ENCODE measurements at places on chromosomes 13 and 19. TPM values are rescaled to one million over a fixed set of nuclear protein-coding genes. Genes with fewer than 3 reads are reported as not detected.
A peak's percentile ranks its signal among the peaks of the same experiment; 100 is the strongest.

TMIGD2 gene
- total RNA-seq, result not detected

EBI3 gene
- total RNA-seq, result 3.0 TPM

DNA sequence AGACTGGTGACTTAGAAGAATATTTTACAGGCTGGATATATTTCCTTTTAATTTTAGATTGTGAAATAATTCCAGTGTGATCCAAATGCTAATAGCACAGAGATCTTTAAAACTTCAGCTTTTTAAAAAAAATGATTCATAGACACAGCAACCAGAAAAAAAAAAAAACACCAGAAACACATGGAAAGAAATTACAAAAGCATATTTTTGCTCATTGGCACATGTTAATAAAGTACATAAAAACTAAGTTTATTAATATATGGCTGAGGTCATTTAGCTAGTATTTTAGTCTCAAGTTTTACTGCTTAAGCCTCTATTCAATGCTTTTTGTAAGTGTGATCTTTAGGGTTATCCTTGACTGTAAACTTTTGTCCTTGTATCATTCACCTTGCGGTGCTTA, 577 bp downstream of the MYO16 start:
- DNase-seq, result no peak

- no peak for DNase-seq
These were observed 48.6 kb upstream of the UBE2L5 start for GRCh38 chr13:30373727-30374126.

GRCh38 chr13:24253520-24254145, 55.7 kb upstream of the C1QTNF9 start:
- no peak for DNase-seq

DNA sequence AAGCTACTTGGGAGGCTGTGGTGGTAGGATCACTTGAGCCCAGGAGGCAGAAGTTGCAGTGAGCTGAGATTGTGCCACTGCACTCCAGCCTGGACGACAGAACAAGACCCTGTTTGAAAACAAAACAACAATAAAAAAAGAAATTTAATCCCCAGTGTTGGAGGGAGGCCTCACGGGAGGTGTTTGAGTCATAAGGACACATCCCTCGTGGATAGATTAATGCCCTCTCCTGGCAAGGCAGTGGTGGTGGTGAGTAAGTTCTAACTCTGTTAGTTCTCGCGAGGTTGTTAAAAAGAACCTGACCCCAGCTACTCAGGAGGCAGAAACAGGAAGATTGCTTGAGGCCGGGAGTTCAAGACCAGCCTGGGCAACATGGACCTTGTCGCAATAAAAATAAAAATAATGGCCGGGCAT, 27.6 kb upstream of the SIN3B start:
- DNase-seq, result peak; percentile 87

- DNase-seq, result no peak
These were observed 22.4 kb downstream of the RANBP3 start for GRCh38 chr19:5955636-5955935.

DNA sequence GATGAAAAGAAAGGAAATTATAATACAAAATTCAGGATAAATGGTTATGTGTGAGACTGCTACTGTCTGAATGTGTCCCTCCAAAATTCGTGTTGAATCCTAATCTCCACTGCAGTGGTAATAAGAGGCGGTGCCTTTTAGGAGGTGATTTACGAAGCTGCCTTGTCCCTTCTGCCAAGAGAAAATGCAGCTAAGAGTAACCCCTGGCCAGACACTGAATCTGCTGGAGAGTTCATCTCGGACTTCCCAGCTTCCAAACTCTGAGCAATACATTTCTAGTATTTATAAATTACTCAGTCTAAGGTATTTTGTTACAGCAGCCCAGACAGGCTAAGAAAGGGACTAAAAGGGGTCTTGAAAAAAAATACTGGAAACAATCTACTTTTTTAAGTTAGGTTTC, 152.6 kb downstream of the KLF12 start:
- DNase-seq, result no peak

A1BG gene
- total RNA-seq, result 28.5 TPM

DNA sequence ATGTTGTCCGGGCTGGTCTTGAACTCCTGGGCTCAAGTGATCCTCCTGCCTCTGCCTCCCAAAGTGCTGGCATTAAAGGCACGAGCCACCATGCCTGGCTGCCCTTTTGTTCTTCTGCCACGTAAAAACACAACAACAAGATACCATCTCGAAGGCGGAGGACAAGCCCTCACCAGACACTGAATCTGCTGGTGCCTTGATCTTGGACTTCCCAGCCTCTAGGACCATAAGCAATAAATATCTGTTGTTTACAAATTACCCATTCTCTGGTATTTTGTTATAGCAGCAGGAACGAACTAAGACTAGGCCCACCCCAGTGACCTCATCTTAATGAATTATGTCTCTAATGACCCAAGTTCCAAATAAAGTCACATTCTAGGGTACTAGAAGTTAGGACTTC, 128.4 kb upstream of the CACNA1A start:
- no peak for DNase-seq

- no peak for DNase-seq
These were observed 7.6 kb downstream of the KCNN1 start for GRCh38 chr19:17974551-17974950.

POSTN gene
- 2.0 TPM for total RNA-seq

DNA sequence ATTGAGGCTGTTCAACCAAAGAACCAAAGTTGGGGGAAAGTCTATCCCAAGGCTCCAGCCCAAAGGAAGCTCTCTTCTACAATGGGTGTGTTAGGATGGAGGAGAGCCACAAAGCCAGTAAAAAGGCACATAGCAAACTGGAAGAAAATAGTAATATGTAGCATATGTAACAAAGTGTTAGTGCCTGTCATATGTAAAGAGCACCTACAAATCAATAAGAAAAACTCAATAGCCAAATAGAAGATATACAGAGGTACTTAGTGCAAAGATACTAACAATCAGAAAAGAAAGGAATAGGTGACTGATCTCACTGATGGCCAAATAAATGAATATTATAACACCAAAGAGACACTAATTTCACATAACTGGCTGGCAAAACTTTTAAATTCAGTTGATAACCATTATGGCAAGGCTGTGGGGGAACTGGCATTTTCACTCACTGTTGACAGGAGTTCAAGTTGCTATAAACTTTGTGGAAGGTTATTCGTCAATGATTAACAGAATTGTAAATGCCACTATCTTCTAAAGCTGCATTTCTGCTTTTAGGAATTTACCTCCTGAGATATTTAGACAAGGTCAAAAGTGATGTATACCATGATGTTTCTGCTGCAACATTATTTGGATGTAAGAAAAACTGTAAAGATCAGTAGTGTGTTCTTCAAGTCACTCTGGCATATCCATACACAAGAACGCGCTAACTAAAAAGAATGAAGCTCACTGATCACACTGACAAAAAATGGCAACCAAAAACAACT, 110.8 kb downstream of the GNG7 start:
- no peak for DNase-seq

- DNase-seq, result peak; percentile 2
These were observed 85.5 kb upstream of the TDRD3 start for GRCh38 chr13:60311527-60311926.

POLR2E gene
- 124 TPM for total RNA-seq

DNA sequence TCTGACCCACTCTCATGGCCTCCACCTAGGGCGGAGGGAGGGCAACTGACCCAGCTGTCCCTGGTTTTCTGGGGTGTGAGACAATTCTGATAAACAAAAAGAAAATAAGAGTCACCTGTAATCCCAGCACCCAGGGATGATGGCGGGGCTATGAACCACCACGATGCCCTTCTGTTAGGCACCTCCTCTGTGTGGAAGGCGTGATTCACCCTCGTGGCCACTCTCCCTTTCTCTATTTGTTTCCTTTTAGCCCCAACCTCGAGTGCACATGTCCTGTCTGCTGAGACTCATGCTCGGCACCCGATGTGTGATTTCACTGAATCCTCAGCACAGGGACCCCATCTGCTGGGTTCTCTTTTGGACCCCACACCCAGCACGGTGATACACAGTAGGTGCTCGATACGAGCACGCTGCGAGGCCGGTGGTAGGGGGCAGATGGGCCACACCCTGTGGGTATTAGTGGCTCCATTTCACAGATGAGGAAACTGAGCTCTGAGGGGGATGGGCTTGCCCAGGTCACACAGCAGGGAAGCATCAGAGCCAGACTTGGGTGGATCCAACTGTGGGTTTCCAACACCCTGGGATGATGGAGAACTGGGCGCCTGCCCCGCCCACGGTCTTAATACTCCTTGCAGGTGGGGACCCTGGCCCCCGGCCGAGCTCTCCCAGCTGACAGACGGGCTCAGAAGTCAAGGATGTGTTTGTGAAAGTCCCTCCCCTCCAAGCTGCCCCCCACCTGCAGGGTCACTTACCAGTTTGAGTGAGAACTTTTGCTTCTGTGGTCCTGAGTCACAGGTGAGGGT, 24.9 kb downstream of the VRK3 start:
- no peak for DNase-seq

DNA sequence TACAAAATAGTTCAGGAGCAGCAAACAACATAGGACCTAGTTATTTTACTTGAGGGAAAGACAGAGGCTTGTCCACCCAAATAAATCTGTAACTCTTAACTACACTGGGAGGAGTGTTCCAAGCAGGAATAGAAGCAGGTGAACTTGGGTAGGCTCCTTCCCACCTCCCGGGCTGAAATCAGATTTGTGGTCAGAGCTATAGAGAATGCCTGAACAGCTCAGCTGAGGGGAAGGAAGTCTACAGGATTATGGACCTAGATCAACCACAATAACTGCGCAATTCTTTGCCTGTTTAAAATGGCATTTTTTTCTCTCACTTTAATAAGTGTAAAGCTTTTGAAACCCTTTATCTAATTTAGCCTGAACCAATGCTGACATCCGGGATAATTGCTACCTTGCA, 73.5 kb upstream of the IRS2 start:
- no peak for DNase-seq

PCDH20 gene
- total RNA-seq, result 0.11 TPM

DNA sequence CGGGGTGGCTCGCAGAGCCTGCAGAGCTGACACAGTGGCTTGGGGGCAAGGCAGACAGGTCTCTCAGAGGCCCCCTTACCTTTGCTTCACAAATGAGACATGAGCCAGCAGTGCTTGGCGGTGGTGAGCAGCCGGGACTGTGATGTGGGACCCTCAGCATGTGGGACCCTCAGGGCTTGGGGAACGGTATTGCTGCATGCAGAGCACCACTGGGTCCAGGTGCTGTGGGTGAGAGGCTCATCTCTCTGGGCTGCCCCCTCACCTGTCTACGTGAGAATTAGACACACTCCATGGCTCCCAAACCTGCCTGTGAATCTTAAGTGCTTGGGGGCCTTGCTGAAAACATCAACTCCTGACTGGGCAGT, 106.6 kb downstream of the COL4A2 start:
- no peak for DNase-seq

GRCh38 chr13:111187960-111188541, 72.9 kb downstream of the ARHGEF7 start:
- no peak for DNase-seq

DNA sequence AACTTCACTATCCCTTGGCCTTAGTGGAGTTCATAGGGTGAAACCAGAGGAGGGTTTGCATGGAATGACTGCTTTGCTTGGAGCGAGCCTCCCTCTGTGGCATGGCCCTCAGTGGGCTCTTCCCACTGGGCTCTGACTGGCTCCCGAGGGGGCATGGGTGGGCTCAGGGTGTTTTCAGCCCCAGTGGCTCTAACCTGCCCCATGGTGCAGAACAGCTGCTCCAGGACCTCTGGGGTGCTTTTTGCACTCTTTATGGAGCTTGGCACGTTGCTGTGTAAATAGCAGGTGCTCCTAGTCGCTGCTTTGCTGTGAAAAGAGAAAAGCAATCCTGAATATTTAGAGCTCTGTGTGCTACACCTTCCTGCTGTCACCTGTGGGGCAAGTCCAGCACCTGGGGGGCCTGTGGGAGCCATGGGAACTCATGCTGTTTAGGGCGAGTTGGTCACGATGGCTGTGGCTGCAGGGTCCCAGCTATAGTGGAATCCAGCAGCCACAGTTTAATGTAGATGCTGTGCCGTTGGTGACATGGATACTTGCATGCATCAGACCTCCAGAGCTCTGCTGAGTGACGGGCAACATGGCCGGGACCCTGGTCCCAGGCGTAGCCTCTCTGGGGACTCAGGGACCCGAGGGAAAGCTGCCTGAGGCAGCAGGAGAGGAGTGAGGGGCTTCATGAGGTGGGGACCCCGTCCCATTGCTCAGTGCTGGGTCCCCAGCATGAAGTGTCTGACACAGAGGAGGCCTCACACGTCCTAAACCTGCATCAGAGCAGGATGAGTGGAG, 14.3 kb upstream of the MCF2L start:
- DNase-seq, result no peak

DNA sequence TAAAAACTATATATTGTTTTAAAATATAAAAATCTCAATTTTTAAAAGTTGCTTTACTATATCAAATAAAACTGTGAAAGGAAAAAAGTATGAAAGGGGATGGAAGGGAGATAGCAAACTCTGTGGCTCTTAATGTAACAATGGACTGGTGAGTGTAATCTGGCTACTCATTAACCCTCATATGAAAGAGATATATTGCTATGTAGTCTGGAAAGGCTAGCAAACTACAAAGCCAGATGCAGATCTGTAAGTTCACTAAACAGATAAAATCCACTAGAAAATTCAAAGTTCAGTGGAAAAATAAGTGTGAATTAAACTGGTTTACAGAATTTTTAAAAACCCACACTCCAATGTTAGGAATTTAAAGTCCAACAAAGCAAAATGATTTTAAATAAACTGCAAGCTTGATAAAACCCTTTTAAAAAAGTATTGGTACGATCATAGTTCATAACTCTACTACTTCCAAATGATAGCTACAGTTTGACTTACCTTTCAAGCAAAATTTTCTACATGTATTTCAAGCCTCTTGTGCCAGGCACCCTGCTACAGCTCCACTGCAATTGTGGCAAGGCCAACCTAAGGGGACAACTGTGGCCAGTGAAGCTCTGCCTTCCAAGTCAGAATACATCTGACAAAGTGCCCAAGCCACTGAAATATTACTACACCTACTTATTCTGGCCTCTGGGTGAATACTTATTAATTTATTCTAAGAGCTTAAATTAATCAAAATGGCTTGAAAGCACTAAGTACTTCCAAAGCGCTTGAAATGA, 647 bp upstream of the ELF1 start:
- DNase-seq, result no peak

CBY2 gene
- total RNA-seq, result not detected

GRCh38 chr19:33638167-33639034, 16.6 kb downstream of the CHST8 start:
- no peak for DNase-seq

GRCh38 chr19:11196406-11197287, 698 bp downstream of the KANK2 start:
- peak; percentile 54 for DNase-seq

ZNF345 gene
- total RNA-seq, result 2.5 TPM

IQCN gene
- 12.6 TPM for total RNA-seq

Measured in Daoy (cell line).